ENCODE measurements at places on chromosomes 16 and 17. TPM values are rescaled to one million over a fixed set of nuclear protein-coding genes. Genes with fewer than 3 reads are reported as not detected.

GRCh38 chr17:12900474-12900873 lies 111.2 kb downstream of the ARHGAP44 start:
- no peak for DNase-seq

PPP1R27 gene
- not detected for total RNA-seq

GRCh38 chr17:10226930-10227695 lies 28.7 kb upstream of the GAS7 start:
- peak; percentile 51 for DNase-seq

DNA sequence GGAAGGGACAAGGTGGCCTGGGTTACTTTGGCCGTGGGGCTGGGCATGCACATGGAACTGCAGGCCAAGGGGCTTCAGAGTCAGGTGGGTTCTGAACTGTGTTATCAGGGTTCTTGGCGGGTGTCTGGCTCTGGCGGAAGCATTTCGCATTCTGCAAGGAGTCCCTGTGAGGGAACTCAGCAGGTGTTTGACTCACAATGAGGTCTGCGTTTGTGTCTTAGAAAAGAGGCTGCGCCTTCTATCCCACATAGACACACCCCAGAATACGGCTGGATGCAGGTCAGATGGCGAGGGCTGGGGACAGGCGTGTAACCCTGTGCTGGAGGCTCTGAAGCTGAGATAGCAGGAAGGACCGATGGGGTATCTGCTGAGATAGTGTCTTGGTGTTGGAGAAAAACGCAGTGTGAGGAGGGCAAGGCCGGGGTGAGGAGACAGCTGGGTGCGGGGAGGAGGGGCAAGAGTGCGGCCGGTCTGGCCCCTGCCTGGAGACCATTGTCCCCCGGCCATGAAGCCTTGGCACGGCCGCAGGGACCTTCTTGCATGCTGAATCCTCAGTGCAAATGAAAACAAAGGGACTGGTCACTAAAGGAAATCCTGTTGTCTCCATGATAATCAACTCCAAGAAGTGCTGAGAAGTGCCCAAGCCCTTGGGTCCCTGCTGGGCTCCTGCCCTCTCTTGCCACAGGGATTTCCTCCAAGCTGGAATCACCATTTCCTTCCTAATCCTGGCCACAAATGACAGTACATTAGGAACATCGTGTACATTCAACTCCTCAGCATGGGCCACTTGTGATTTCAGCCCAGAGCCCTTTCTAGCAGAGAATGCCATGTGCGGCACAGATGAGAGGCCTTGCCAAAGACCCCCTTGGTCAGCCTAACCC lies 22.8 kb upstream of the MTSS2 start:
- no peak for DNase-seq

DNA sequence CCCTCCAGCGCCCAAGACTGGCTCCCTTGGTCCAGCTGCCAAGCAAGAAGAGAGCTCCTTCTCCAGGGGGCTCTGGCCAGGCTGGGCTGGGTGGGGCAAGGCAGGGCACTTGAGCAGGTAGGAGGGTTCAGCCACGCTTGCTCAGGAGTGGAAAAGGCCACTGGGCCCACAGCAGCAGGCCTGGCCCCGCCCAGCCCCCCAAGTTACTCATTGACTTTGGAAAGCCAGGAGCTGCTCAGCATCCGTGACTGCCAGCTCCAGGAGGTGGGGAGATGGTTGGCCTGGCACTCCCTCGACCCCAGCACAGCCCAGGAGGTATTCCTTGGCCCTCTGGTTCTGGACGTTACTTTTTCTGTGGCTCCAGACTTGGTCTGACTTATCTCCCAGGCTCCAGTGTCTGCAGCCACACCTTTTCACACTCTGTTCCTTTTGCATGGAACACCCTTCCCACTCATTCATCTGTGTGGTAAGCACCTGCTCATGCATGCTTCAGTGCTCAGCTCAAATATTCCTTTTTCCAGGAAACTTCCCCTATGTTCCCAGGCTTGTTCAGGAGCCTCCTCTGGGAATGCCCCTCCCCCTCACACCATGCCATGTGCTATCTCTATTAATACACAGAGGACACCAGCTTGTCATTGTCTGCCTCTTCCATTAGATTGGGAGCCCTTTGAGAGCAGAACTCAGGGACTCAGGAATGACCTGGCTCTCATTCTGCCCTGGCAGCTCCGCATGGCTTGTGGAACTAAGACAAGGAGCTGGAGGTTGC lies at the start of gene CDH16:
Gene CDH16 (minus strand): TSS at position 83 of the 766 bp plus-strand sequence. CDS start 820 bp downstream, outside the sequence.
- no peak for DNase-seq

- no peak for DNase-seq
These were observed 75.9 kb upstream of the MTMR4 start for GRCh38 chr17:58590377-58590776.

DNA sequence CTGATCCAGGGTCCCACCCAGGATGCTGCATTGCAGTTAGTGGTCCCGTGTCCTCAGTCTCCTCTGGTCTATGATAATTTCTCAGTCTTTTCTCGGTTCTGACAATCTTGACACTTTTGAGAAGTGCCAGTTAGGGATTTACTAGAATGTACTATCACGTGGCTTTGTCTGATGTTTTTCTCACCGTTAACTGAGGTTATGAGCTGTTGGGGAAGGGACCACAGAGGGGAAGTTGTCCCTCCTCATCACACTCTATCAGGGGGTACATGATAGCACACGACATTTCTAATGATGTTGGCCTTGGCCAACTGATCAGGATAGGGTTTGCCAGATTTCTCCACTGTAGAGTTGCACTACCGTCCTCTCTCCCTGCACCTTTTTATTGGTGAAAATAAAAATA lies 250.9 kb upstream of the SDK2 start:
- DNase-seq: no peak

PDIA2 gene
- 2.4 TPM for total RNA-seq

DNA sequence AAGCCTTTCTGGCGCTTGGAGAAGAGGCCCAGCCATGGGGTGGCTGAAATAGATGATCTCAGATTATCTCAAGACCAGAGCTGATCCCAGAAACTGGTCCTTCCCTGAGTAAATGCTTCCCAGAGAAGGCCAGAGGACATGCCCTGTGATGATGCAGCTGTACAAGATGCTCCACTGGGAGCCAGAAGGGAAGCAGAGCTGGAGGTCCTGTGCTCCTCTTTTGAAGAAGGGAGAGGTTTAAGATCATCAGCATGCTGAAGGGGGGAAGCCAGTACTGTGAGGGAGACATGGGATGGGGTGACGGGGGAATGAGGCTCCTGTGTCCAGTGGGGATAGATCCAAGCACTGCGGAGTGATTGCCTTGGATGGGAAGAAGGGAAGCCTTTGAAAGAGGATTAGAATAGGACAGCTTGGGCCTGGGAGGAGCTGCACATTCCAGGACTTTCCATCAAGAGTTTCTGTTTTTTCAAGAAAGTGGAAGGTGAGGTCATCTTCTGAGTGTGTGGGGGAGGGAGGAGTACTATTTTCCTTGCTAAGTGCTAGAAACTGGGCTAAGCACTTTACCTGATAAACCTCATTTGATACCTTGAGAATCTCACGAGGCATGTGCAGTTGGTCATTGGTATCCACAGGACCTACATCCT lies 16.4 kb upstream of the ALOX15B start:
- no peak for DNase-seq

DNA sequence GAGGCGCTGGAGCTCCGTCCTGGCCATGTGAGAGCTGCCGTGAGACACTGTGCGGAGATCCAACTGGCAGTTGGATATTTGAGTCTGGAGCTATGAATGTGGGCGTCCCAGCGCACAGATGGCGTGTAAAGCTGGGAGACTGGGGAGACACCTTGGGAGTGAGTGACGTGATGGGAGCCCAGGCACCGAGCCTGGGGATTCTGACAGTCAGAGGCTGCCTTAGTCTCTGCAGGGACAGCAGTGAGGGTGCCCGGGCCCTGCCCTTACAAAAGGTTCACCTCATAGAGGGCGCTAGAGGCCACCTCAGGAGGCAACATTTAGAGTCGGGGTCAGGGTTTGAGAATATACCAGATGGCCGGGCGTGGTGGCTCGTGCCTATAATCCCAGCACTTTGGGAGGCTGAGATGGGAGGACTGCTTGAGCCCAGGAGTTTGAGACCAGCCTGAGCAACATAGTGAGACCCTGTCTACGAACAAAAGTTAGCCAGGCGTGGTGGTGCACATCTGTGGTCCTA lies 194.1 kb upstream of the GSE1 start:
- DNase-seq: peak; percentile 20

RDM1 gene
- total RNA-seq: not detected

DNA sequence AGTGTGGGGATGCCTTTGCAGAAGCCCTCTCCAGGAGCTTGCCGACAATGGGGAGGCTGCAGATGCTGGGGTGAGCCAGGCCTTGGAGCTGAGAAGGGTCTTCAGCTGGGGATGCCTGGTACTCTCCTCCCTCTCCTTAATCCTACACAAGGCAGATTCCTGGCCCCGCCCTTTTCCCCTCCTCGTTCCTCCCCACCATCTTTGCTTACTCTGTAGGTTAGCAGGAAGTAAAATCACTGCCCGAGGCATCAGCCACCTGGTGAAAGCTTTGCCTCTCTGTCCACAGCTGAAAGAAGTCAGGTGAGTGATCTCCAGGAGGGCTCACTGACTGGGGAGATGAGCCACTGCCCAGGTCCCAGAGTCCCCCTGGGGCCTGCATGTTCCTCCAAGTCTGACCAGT lies 38.7 kb downstream of the NLRC5 start:
- DNase-seq: no peak

- DNase-seq: no peak
These were observed 21.4 kb downstream of the CDH5 start for GRCh38 chr16:66387817-66388332.

- no peak for DNase-seq
These were observed 1.1 kb upstream of the PRPSAP1 start for GRCh38 chr17:76354747-76355310.

GRCh38 chr17:51860954-51861561 lies 297.5 kb downstream of the CA10 start:
- no peak for DNase-seq

GRCh38 chr16:57493767-57494166 lies 7.5 kb upstream of the DOK4 start:
- DNase-seq: no peak

CLEC19A gene
- not detected for total RNA-seq

DNA sequence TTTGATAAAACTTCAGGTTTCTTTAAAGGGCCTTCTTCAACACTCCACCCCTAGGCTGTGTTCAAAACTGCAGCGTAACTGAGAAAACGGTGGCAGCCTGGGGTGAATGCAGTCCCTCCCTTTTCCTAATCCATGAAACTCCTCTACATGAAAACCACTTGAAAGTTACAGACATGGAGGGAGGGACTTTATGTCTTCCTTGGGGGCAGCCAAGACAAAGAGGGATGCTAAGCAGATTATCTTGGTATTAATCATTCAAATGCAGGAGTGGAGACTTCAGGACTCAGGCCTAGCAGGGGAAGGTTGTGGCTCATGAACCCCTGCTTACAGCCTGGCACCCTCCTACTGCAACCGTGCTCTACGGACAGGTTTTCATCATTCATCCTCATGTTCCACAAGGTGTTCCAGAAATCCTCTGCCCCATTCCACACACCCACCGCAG lies 46.8 kb downstream of the RNF112 start:
- no peak for DNase-seq

GRCh38 chr17:27354051-27354490 lies 60.2 kb downstream of the WSB1 start:
- peak; percentile 40 for DNase-seq

DNA sequence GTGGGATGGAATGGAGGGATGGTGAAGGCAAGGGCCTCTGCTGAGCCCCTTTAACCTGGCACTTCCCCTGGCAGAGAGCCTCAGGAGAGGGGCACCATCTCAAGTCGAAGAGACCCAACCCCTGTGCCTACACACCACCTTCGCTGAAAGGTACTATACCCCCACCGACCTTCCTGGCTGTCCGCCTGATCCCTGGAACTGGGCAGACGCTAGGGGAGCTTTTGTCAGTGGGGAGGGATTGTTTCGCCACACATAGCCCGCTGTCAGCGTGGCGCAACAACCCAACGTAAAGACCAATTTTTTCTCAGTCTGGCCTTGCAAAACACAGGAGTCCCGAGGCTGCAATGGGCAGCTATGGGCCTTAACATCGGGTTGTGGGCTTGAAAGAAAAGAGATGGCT lies 3.1 kb downstream of the PPP1R1B start:
- no peak for DNase-seq

DNA sequence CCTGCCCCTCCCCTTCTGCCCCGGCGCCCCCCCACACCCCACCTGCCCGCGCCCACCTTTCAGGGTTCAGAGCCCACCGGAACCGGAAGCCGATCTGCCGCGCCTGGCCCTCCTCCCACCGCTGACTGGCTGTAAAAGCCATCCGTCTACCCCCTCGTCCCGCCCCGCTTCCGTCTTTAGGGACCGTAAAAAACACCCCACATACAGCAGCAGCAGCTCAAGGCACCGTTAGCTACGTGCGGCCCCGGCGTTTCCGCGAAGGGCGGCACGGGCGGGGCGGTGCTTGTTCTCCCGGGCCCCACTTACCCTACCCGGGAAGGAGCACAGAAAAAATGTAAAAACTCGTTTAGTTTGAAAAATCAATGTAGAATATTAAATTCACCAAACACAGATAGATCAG lies at the start of gene MRPL28:
Gene MRPL28 (minus strand): TSS at position 96 of the 400 bp plus-strand sequence. CDS start 320 bp downstream, outside the sequence.
- DNase-seq: peak; percentile 96

DNA sequence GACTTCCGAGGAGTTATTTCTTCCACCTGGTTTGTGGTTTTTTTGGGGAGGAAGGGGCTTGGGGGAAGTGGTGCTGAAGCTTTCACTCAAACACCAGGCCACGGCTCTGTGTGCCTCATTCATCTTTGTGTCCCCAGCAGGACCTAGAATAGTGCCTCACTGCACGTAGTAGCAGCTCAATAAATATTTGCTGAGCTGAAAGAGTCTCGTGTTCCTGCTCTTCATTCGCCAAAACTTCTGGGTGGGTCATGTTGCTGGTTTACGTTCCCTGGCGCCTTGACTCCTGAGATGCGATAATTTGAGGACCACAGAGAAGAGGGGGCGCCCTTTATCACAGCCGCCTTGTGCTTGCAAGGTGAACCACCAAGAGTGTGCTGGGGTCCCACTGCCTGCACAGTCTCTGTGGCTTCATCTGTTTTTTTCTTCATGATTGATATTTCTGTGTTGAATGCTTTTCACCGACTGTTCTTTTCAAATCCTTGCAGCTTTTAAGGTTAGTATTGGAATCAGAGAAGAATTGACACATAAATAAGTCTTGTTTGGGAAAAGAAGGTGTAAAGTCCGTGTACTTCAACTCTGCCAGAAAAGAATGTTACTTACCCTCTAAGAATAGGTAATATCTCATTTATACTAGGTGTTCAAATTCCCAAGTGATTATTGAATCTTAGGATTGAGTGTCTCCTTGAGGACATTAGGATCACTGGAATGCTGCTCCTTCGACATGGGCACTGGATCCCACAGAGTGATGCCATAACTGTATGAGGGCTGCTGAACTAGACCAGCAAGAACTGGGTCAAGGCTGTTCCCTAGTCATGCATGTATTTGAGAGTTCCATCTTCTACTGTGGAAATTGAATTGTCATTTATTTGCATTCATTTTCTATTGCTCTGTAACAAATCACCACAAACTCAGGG lies 92.7 kb upstream of the CLEC18A start:
- no peak for DNase-seq

G6PC1 gene
- total RNA-seq: not detected

All from left cardiac atrium (tissue), 4 donors.